ENCODE measurements at places on chromosomes 7 and 10.

- DNase-seq = no peak
Measured at GRCh38 chr7:116525298-116525912, 569 bp downstream of the CAV1 start.

DNA sequence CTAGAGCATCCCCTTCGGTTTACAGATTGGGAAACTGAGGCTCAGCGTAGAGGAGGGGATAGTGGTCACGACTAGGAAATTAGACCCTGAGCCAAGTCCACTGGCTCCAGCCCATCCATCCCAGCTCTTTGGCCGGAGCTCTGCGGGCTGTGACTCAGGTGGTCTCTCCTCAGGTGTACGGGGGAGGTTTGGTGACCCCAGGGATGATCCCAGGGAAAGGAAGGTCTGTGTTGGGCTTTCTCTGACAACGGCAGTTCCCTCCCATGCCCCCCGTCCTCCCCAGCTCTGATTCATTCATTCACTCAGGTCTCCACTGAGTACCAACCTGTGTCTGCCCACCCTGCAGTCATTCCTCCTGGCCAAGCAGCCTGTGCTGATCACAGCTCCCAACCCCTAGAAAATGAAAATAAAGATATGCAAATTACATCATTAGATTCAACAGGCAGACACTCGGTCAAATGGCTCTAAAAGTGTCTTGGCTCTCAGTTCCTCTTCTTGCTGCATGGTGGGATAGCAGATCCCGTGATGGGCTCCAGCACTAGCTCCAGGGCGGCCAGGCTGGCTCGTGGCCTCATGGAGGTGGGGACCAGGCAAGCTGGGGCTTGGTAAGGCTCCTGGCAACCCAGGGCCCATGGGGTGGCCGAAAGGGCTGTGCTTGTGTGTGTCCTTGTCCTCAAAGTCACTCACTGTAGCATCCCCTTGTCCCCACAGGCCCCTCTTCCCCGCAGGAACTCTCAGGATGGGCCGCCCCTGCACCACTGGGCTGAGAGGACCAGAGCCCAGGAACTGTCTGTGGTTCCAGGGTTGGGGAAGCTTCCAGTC is 37.8 kb downstream of the CLRN3 start:
- no peak for DNase-seq

DNA sequence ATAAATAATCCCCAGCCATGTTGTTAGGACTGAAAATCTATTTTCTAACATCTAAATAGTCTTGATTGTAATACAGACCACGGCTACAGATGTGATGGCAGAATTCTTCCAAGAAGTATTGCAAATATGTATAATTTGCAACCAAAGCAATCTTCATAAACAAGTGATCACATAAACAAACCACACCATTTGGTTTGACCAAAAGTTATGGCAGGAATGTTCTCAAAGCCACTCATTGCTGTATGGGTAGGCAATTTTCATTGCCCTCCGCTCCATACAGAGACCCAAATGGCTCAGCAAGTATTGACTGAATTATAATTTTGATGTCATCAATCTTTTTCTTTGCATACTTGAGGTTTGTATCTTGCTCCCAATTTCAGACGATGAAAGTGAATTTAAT is 19.0 kb upstream of the RHOBTB1 start:
- DNase-seq = no peak

DNA sequence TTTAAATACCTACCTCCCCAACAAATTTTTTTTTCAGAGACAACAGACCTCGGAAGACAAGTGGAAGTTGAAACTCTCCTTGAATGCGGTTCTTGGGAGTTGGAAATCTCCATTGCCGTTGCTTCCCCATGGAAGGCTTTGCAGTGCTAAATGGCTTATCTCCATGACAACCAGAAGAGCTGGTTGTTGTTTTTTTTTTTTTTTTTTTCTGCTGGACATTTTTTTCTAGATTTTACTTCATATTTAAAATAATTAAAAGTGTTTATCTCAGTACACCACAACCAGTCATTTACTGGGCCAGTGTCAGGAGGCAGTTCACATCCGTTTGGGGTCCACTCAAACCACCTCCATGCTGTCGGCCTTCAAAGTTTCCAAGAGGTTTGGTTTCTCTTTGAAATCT is 348.5 kb upstream of the PRKCQ start:
- no peak for DNase-seq

DNA sequence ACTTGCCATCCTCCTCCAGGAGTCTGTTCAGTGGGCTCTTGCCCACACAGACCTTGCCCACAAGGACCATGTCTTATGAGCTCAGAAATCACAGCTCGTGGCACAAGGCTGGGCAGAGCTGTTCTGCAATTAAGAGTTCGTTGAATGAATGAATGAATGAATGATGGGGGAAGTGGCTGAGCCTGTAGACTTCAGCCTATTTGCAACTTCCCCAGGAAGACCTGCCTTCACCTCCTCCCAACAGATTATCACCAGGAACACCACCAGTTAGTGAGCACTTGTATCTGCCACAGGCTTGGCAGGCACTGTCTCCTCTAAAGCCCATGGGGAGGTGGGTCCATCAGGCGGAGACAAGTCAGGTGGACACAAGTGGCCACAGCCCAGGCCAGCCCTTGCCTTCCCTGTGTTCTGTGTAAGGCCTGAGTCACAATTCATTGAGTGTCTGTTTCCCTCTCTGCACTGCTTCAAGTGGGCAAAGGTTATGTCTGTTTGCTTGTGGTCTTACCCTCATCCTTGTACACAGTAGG is 1.8 kb upstream of the FGF8 start:
- no peak for DNase-seq

- DNase-seq = no peak
Measured at GRCh38 chr7:92644406-92645113, 54.4 kb upstream of the FAM133B start.

- DNase-seq = no peak
Measured at GRCh38 chr10:96495544-96495943, 18.2 kb downstream of the TLL2 start.

- no peak for DNase-seq
Measured at GRCh38 chr7:66233638-66234037, 28.5 kb downstream of the TPST1 start.

DNA sequence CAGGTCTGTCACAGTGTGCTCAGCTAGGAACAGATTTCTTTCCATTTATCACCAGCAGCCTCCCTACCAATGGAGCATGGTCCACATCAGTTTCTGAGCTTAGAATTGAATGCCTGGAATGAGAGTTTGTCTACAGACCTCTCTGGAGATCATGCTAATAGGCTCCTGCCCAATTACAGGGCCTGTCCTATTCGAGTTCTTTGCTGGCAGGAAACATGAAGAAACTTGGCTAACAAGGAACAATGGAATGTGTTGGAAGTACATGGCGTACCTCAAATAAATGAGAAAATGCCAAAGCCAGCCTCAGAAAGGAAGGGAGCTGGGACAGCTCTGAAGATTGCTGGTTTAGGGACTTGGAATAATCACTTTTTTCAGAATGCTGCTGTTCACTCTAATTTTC is 186.0 kb upstream of the AKR1E2 start:
- DNase-seq = no peak

DNA sequence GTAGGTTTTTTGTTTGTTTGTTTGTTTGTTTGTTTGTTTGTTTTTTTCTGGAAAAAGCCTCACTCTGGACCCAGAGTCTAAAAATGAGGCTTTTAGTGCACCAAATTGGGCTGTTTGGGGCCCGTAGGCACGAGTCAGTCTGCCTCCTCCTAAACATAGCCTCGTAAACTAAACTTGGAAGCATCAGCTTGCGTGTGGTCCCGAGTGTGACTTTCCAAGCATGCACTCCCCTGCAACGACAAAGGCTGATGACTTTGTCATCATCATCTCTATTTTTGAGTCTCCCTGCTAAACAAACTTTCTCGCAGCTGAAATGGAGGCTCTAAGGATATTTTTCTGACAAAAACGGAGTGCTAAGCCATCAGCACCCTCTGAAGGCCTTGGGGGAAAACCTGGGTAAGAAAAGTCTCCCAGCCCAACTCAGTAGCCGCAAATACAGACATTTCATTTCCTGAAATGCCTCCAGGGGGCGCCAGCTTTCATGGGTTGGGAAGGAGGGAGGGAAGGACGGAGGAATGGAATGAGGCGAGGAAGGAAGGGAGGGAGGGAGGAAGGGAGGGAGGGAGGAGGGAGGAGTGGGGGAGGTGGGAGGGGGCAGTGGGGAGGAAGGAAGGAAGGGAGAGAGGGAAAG is 245.9 kb downstream of the KCNMA1 start:
- DNase-seq = peak; percentile 95

- DNase-seq = no peak
Measured at GRCh38 chr7:39749177-39749576, 125.8 kb downstream of the RALA start.

DNA sequence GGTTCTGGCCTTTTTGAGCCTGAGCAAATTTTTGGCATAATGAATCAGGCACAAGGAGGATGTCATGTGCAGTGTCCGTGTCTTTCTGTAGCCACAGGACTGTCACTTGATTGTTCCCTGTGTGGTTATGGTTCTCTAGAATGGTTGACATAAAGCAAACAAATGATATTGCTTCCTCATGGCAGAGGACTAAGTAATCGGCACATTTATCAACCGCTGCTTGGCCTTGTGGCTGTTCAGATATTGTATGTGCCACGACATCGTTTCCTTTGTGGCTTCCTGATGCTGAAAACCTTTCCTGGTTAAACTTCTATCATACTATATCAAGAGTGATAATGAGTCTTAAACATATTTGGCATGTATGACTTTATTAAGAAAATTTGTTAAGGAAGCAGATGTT is 598.8 kb downstream of the SUGCT start:
- DNase-seq = no peak

DNA sequence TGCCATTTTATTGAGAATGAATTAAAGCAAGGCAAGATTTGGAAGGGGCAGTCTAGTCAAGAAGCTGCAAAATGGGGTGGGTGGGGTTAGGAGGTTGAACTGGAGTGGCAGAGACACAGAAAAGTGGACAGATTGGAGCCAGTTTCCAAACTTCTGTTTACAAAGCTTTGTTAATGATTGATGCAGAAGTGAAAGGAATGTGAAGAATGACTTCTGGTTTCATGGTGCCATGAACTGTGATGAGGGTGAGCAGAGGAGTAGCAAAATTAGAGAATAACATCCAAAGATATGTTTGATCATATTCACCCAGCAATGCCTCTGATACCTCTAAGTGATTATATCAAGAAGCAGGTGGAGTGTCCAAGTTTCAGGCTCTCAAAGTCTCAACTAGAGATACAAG is 1118.0 kb upstream of the C7orf33 start:
- DNase-seq = no peak

Data from T47D (cell line).